Suprapubic skin (tissue), 4 donors: ENCODE measurements at places on chromosomes 6 and 20. TPM values are rescaled to one million over a fixed set of nuclear protein-coding genes. Genes with fewer than 3 reads are reported as not detected.

- no peak for DNase-seq
Measured at GRCh38 chr20:300345-300990, 3.1 kb downstream of the ZCCHC3 start.

TRAM2 gene
- 7.4 TPM for total RNA-seq

DNA sequence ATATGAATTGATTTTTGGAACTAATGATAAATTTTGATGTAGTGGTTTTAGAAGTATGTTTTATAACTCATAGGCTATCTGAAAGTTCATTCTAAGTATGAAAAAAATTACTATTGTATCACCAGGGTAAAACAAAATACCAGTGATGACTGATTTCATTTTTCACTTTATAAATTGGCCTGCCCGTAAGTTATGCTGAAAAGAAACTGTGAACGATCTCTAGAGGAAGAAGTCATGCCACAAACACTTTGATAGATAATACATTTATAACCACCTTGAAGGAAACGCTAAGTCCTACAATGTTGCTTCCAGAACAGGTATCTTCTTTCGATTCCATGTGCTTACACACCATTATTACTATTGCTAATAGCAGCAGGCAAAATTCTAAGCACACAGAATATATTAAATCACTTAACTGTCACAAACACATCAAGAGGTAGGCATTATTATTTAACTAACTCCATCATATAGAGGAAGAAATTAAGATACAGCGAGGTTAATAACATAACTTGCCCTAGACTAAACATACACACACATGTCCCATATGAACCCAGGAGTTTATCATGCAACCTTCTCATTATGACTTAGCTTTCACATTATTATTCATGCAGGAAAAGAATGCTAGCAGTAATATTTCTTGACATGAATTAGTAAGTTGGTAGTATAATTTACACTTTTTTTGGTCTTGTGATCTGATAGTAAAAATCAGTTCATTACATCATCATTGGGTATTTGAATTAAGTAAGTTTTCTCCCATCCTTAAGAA lies 44.7 kb downstream of the RGS17 start:
- DNase-seq, result no peak

DNA sequence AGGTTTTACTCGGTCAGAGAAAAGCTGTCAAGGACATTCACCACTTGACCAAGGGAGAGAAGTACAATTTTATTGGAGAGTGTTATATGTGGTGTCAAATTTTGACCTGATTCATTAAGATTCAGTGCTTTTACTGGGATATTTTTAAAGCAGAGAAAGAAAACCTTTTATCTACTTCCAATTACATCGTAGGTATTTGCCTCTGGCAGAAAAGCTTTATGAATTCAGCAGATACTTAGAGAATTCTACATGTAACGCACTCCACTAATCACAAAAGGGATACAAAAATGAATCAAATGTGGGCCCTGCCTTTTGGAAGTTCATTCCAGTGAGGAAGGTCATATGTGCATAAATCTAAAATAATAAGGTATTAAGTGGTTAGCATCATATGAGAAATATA lies 133.7 kb downstream of the STXBP5 start:
- DNase-seq, result no peak

MAFB gene
- total RNA-seq, result 56.9 TPM

BPIFB2 gene
- not detected for total RNA-seq

- no peak for DNase-seq
Measured at GRCh38 chr6:21800948-21801438, 207.4 kb downstream of the SOX4 start.

DNA sequence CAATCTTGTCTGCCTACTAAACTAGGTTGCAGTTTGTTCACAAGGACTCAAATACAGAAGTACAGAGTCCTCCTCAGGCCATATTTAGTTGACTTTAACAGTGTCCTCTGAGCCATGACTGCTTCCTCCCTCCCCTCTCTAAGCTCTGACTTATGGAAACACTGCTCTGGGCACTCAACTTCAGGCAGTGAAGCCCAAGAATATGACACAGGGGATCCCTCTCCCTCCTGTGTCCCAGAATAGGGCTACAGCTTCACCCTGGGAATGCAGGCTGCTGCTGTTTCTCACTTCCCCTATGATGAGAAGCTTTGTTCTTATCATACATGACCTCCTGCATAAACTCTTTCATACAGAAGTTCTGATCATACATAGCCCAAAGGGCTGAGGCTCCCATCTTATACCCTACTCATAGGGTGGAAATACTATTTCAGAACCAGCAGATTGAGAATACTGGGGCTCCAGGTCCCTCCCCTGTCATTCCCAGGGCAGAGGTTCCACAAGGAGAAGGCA lies 97.3 kb upstream of the UST start:
- DNase-seq, result no peak

TAP1 gene
- 90.7 TPM for total RNA-seq

- no peak for DNase-seq
Measured at GRCh38 chr6:70164556-70164955, 138.3 kb downstream of the COL9A1 start.

- DNase-seq, result peak; percentile 95
Measured at GRCh38 chr6:42045538-42046460, 4.5 kb upstream of the TAF8 start.

ADGRF1 gene
- not detected for total RNA-seq

DNA sequence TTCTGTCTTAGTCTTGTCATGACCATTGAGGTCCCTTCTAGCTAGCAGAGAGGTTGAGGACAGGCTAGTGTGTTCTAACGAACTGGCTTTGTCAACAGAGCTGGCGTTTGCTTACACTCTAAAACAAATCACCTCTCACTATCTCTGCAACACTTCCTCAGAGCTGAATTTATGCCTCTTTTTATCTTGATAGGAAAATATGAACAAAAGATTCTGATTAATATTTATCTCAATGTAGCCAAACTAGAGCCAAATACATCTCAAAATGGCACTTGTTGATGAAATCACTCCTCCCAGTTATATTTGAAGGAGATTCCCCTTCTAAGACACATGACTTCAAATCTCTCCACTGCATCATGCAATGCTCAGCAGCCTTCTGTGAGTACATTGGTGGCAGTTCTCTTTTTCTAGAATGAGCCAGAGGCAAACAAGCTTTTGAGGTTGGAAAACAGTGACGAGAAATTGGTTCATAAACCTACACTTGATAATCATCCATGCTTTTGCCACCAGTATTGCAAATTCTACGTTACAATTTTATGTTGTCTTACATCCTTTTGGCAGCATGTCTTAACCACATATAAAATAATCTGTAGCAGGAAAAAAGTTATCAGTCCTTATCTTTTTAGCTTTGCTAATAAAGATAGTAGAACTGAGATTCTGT lies 615.7 kb upstream of the CITED2 start:
- no peak for DNase-seq
